ENCODE measurements at places on chromosomes 1 and 21.

DNA sequence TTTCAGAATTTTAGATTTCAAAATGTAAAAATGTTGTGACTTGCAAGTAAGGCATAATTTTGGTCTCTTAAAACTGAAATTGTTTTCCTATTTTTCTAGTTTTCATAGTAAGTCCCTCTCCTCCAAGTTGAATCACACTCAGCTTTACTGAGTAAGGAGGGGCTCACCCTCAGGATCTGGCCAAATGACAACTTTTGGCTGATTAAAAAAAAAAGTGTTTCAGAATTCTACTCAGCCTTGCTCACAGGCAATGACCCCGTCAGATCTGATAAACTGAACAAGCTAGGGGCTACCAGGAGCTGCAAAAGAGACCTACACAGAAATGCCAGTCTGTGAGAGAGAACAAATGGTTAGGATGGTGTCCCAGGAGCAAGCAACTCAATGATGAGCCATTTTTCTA, 159.8 kb downstream of the PBX1 start:
- no peak for DNase-seq

DNA sequence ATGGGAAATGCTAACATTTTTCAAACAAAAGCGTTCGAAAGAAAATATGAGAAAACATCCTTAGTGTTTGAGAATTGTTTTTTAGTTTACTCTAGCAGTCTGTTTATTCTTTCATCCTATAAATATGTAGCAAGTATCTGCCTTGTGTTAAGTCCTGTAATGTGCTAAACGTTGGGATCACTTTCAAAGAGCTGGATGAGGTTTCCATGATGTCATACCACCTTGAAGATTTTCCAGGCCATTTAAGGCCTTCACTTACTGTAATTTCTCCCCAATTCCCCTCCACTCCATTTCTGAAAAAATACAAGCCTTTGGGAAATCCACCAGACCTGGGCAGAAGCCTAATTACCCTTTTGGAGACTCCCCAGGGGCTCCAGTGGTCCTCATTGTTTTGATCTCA, 24.2 kb upstream of the CTBS start:
- no peak for DNase-seq

DNA sequence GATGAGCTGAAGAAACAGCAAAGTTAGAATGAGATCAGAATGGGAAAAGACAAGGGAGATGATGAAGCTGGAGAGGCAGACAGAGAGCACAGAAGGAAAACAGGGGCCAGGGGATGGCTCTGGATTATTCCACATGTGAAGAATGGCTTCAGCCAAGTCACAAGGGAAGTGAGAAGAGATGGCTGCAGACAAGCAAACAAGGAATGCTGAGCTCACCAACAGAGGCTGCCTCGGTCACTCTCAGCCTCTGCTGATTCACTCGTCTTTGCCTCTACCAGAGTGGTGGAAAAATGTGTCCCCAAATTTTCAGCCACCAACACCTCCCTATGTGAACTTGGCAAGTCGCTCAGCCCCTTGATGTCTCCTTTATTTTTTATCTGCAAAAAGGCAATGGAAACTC, 46.7 kb downstream of the TRABD2B start:
- DNase-seq, result no peak

DNA sequence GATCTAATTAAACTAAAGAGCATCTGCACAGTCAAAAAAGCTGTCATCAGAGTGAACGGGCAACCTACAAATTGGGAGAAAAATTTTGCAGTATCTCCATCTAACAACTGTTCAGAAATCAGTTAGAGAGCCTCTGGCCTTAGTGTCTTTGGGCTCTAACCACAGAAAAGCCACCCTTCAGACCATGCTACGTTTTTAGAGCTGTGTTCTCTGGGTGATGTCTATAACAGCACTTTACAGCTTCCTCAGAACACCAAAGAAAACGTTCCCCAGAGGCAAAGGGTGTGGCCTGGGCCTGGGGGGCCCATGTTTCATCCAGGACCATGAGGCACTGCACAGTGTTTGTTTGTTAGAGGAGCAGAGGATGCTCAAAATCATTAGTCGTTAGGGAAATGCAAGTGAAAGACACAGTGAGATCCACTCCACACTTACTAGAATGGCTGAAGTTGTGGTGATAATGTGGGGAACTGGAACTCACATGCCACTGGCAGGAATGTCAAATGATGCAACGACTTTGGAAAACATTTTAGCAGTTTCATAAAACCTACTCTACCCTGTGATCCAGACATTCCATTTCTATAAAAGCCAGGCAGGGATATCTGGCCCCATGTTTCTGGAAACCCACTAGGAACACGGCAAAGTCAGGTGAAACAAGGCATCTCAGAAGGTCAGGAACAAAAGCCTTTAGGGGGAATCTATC, 250.4 kb upstream of the HOOK1 start:
- DNase-seq, result no peak

- DNase-seq, result no peak
These were observed 320.7 kb downstream of the PTPRU start for GRCh38 chr1:29557066-29557465.

DNA sequence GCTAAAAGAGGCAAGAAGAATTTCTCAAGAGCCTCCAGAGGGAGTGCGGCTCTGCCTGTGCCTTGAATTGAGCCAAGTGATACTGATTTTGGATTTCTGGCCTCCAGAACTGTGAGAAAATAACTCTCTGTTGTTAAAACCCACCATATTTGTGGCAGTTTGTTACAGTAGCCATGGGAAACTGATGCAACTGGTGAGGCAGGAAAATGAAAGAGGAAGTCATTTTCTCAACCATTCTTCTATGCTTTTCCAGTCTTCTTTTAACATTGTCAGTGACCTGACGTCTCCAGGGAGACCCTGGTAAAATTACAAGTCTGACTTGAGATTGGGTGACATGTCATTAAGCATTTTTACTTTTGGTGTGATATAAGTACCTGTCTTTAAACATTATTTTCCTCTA, 5.8 kb downstream of the OR6P1 start:
- no peak for DNase-seq
